C1 segment of cervical spinal cord (tissue), 14 donors: ENCODE measurements at places on chromosomes 2 and 18.
A peak's percentile ranks its signal among the peaks of the same experiment; 100 is the strongest.

DNA sequence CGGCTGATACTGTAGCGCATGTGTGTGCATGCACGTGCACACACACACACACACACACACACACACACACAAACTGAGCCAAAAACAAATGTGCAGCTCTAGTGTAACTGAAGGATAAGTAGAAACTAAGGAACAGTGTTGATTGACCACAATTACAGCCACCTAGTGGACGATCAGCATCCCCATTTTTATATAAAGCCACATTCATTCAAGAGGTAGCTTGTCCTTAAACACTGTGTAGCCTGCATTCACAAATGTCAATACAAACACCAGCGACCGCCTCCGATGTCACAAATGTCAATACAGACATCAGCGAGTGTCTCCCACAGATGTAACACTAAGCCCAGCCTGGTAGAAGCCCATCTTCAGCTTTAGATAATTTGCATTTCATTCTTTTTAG is 167.4 kb downstream of the PTGR3 start:
- no peak for DNase-seq

GRCh38 chr18:78902795-78903435 is 76.7 kb upstream of the SALL3 start:
- DNase-seq: no peak

GRCh38 chr18:10271481-10271880 is 183.0 kb upstream of the APCDD1 start:
- DNase-seq: no peak

- DNase-seq: no peak
These were observed 3.6 kb downstream of the ECEL1 start for GRCh38 chr2:232483923-232484627.

DNA sequence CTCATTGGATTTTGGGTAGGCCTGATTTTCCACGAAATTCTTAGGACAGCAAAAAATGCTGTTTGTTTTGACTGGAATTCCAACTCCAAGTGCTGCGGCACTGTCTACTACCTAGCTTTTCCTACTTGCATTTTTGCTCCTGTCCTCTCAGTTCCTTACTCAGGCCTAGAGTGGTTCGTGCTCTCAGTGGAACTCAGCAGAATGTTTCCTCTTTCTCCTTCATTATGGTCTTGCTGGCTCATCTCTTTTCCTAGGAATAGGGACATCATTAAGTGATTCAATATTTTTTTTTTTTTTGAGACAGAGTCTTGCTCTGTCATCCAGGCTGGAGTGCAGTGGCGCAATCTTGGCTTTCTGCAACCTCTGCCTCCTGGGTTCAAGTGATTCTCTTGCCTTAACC is 37.9 kb downstream of the GEMIN6 start:
- no peak for DNase-seq

DNA sequence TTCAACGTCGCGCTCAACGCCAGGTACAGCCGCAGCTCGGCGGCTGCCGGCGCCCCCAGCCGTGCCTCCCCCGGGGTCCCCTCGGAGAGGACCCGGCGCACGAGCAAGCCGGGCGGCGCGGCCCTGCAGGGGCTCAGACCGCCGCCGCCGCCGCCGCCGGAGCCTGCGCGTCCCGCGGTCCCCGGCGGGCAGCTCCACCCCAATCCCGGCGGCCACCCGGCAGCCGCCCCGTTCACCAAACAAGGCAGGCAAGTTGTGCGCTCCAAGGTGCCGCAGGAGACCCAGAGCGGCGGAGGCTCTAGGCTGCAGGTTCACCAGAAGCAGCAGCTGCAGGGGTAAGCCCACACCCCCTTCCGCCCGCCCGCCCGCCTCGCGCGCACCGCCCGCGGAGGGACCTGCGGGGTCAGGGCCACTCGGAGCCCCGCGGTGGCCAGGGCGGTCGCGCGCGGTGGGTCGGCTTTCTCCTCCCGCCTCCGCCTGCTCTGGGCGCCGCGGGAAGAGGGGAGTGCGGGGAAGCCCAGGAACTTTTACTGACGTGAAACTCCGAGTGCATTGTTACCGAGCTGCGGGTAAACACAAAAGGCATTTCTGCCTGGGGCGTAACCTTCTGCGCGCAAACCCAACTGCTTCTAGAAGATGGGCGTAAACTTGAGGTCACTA is 861 bp downstream of the LTBP1 start:
- DNase-seq: no peak

- no peak for DNase-seq
These were observed 39.4 kb downstream of the TMEM182 start for GRCh38 chr2:102801098-102801718.

GRCh38 chr2:72137498-72138010 is 10.1 kb downstream of the CYP26B1 start:
- DNase-seq: peak; percentile 43

DNA sequence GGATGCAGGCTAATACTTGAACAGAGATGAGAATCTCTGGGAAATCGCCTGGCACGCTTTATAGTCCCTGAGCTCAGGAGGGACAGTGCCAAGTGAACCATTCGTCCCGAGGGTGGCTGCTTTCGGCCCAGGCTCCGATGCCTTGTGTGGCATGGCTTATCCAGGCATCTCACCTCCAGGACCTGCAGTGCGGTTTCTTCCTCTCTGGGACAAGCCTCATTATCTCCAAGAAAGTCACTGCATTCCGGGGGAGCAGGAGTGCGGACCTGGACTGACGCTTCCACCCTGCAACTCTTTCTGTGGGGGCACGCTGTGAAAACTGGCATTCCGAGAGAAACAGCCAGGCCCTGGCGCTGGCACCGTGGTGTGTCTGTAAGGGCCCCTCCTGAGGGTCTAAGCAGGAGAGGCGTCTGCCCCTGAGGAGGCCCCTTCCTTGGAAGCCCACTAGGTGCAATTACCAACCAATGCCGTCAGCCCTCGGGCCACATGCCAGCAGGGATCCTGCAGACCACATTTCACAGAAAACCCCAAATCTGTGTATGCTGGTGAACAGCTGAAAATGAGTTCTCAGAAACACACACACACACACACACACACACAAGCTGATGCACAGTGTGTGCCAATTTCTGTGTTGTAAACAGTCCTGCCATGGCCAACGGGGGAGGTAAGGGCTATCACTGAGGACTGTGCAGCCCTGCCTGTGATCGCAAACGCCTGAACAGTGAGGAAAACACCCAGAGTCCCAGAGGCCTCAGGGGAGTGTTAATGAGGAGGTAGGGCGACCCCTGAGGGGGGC is 351.9 kb upstream of the SALL3 start:
- DNase-seq: no peak

DNA sequence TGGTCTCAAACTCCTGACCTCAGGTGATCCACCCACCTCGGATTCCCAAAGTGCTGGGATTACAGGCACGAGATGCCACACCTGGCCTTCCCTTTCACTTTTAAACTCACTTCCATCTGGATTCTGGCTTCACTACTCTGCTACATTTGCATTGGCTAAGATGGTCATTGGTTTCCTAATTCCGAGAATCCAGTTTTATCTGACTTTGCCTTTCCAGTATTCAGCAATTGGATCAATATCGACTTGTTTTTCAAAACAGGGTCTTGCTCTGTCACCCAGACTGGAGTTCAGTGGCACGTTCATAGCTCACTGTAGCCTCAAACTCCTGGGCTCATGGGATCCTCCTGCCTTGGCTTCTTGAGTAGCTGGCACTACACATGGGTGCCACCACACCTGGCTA is 4.7 kb upstream of the CD302 start:
- DNase-seq: no peak
